ENCODE measurements at places on chromosomes 3 and 15.

GRCh38 chr3:161310649-161311423, 60.5 kb downstream of the SPTSSB start:
- DNase-seq: peak; percentile 30

DNA sequence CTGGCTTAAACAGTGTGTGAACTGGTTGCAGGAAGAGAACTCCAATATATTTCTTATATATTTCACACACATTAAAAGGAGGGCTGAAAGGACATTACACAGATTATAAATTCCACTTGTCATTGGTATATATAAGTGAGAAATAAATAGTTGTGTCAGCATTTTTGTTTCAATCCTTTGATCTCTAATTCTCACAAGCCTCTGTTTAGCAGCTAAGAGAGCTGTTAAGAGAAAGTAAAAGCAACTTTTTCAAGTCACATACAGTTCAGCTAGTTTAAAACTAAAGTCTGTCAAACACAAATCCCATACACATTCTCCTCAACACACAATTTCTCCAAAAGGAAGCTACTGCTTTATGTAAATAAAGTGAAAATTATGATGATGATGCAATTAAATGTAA, 70.5 kb upstream of the CCDC39 start:
- no peak for DNase-seq

DNA sequence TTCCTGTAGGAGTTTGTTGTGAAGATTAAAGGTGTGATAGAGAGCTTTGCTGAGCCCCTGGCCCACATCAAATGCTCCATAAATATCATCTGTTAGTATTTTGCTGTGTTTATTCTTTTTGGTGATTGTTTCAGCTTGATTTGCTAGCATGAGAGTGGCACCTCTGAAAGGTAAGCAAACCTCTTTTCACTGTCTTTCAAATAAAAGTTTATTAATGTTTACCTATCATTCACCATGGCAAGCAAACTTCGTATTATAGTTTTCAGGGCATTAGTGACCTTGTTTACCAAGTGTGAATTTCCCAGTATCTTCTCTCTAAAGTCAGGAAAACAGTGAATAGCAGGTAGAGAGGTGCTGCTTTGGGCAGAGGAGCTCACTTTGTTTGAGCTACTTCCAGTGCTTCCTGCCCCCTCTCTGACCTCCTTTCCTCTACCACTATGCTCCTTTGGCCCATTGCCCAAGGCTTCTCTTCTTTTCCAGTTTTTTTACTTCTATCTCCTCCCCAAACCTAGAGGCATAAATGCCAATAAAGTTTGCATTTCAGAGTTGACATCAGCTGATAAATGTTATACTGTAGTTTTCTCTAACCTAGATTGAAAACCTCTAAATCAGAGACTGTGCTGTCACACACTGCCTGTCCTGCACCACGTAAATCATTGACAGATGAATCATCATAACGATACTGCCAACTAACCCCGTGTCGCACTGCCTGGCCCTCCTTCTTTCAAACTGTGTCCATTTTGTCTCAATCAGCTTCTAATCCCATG, 569.0 kb downstream of the TUSC7 start:
- no peak for DNase-seq

- DNase-seq: no peak
Measured at GRCh38 chr15:25708391-25708790, 154.7 kb downstream of the ATP10A start.

DNA sequence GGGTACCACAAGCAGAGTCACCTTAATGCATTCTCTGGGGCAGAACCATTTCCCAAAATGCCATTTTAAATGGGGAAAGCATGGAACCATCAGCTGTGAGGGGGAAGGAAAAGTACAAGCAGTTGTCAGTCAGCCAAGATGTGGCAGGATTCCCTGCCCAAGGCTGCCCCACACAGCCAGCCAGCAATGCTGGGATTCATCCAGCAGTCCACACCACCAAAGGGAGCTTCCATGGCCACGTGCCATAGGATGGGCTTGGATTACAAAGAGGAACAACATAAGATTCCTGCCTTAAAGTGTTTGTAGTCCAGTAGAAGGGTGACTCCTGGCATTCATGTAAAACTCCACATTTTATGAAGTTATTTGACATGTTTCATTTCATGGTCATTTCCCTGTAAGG, 233.3 kb downstream of the SHOX2 start:
- DNase-seq: no peak

Measured in CD4-positive, alpha-beta T cell treated with Interleukin-4 for 1 hour (primary cell).